Motor neuron (in vitro differentiated cells): ENCODE measurements at places on chromosomes 2 and 18.

GRCh38 chr2:141498561-141498960, 632.3 kb downstream of the LRP1B start:
- no peak for ATAC-seq

DNA sequence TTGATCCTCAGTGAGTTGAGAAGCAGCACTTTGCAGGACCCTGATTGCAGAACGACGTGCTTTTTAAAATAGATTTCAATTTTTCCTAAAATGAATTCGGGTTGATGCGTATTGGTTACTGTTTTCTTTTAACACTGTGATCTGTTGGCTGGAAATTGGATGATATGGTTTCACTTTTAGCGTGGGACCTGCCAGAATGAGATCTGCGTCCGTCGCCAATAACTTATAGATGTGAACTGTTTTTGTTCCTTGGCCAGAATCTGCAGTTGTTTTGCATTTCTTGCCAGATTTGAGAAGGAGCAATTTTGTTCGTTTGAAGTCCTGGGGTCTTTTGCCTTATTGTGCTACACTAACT, 703 bp downstream of the UGGT1 start:
- no peak for ATAC-seq

DNA sequence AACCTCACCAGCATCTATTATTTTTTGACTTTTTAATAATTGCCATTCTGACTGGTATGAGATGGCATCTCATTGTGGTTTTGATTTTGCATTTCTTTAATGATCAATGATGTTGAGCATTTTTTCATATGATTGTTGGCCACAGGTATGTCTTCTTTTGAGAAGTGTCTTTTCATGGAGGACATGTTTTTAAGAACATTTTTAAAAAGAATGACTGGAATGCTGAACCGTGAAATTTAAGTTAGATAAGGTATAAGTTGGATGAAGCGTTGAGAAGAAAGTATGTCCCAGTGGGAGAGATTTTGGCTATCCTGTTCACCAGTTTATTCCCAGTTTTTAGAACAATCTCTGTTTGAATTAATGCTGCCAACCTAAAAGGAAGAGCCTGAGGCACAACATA, 365.9 kb downstream of the CELF4 start:
- ATAC-seq = no peak

DNA sequence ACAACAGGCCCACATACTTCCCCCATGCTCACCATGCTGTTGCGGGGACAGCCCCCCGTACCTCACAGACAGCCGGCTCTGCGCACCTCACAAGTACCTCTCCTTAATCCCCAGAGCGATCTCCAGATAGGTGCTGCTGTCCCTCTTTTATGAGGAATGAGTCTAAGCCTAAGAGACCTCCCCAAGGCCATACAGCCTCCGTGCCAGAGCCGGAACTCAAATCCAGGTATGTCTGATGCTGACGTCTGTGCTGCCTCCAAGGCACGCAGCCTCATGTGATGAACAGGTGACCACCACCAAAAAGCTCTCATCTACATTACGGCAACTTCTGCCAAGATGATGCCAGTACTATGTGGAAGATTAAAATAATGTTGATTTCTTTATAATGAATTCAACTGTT, 85.2 kb downstream of the EIPR1 start:
- ATAC-seq = no peak

GRCh38 chr2:42944779-42945415, 152.5 kb upstream of the HAAO start:
- no peak for ATAC-seq

DNA sequence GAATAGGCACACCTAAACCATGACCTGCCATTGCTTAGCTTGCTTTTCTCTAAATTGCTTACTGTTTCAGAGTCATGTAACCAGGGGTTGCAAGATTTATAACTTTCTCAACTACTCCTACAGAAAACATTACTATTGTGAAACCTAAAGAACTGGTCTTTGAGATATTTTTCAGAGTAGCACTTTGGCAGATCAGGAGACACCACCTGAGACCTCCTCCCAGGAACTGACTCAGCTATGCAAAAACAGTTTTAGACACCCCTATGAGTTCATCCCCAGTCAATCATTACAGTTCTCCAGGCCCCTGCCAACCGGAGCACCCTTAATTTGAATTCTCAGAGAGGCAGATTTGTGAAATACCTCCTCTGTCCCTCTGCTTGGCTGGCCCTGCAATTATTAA, 80.3 kb downstream of the MBOAT2 start:
- ATAC-seq = no peak

GRCh38 chr2:176122052-176122682, 352 bp upstream of the HOXD9 start:
- peak; percentile 64 for ATAC-seq

GRCh38 chr18:35745814-35746213, 164.3 kb downstream of the GALNT1 start:
- no peak for ATAC-seq

- ATAC-seq = no peak
These were observed 17.3 kb downstream of the PDCD1 start for GRCh38 chr2:241841181-241842066.

DNA sequence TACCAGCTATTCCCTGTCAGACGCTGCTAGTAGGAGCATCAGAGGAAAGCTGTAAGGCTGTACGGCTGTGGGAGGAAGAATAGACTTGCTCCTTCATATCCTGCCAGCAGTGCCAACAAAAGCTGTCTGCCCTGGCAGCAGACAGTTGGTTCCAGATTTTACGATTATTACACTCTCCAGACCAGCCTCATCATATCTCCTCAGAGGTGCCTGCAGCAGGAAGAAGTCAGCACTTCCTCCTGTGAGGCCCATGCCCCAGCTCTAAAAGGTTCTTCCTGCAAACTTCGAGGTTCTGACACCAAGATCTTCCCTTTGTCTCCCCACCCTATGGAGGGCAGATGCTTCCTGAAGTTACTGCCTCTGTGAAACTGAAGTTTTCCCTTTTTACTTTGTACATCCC, 537.7 kb upstream of the PKDCC start:
- ATAC-seq = no peak

- no peak for ATAC-seq
These were observed 69.3 kb upstream of the MCFD2 start for GRCh38 chr2:46984642-46985476.
